ENCODE measurements at places on chromosomes 4 and X. TPM values are rescaled to one million over a fixed set of nuclear protein-coding genes. Genes with fewer than 3 reads are reported as not detected.

DNA sequence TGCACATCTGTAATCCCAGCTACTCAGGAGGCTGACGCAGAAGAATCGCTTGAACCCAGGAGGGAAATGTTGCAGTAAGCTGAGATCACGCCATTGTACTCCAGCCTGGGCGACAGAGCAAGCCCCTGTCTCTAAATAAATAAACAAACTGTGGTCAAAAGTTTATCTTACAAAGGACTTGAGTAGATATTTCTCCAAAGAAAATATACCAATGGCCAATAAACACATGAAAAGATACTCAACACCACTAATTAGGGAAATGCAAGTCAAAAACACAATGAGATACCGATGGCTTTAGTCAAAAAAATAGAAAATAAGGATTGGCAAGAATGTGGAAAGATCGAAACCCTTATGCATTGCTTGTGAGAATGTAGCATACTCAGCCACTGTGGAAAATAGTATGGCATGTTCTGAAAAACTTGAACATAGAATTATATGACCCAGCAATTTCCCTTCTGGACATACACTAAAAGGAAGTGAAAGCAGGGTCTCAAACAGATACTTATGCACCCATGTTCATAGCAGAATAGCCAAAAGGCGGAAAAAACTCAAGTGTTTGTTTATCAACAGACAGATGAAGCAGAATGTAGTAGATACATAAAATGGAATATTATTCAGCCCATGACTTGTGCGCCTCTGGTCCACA lies 2.0 kb upstream of the CFAP97 start:
- DNase-seq, result no peak

DNA sequence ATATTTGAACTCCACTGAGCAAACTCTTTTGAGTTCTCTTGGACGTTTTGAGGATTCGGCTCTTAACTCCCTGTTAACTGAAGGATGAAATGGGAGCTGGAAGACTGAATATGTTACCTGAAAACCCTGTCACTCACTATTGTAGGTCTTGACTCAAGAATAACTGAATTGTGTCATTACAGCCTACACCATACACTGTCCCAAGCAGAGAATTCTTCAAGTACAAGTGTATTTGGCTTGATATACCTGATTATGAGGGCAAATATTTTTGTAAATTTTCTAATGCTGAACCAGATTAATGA lies 276.1 kb downstream of the CFAP299 start:
- DNase-seq, result no peak

Gene FGFRL1
- 30.1 TPM for total RNA-seq

GRCh38 chr4:40562681-40563080 lies 67.0 kb downstream of the RBM47 start:
- no peak for DNase-seq

Gene PCDH10
- not detected for total RNA-seq

GRCh38 chr4:187332141-187332540 lies 608.5 kb upstream of the FAT1 start:
- DNase-seq, result no peak
